NCI-H2081 treated with DMSO at 0.1 percent for 48 hours (cell line): ENCODE measurements at places on chromosomes 3 and 15.

GRCh38 chr15:72450805-72451204 lies 23.3 kb upstream of the ARIH1 start:
- no peak for DNase-seq

DNA sequence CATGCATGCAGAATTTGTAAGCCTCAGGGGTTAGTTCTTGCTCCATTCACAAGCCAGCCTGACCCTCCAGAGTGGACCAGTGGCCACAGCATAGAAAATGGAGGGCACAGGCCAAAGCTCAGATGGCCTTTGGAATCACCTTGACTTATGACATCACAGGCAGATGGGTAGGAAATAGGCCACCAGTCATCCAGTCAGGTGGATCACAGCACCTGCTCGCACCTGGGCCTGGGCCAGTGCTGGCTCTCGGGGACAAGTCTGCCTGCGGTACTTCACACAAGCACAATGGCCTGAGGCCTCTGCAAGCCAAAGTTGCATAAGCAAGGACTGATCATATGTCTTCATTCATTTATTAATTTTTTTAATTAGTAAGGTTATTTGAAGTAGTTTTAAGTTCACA lies 39.3 kb downstream of the PPCDC start:
- no peak for DNase-seq

- no peak for DNase-seq
Observed at GRCh38 chr15:98514034-98514622, 134.2 kb upstream of the IGF1R start.

DNA sequence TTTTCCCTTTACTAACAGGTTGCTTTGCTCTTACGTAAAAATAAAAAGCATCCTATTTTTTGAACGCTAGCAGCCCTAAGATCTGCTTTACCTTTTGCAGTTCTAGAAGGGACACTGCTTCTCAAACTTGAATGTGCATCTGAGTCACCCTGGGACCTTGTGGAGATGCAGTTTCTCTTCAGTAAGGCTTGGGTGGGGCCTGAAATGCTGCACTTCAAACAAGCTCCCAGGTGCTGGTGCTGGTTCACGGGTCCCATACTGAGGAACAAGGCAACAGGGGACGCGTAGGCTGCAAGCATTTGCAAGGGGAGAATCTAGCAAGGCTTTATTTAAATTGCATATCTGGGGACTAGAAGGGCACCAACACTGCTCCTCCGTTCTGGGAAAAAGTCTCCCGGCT lies 30.0 kb downstream of the MB21D2 start:
- DNase-seq = no peak

DNA sequence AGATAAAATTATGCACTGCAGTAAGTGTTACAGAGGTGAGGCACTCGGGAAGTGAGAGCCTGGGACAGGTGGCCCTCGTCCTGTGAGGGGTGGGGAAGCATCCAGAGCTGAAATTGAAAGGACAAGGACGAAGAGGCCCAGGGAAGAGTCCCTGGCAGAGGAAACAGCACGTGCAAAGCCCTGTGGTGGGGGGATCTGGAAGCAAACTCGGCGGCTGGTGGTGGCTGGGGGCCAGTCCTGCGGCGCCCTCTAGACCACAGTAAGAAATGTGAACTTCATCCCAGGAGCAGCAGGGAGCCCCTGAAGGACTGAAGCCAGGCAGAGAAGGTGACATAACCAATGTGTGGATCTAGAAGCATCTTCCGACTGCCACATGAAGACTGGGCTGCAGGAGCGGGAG lies 42.8 kb downstream of the GRIP2 start:
- DNase-seq = no peak

- no peak for DNase-seq
Observed at GRCh38 chr3:122366379-122366749, 16.7 kb downstream of the MIX23 start.

DNA sequence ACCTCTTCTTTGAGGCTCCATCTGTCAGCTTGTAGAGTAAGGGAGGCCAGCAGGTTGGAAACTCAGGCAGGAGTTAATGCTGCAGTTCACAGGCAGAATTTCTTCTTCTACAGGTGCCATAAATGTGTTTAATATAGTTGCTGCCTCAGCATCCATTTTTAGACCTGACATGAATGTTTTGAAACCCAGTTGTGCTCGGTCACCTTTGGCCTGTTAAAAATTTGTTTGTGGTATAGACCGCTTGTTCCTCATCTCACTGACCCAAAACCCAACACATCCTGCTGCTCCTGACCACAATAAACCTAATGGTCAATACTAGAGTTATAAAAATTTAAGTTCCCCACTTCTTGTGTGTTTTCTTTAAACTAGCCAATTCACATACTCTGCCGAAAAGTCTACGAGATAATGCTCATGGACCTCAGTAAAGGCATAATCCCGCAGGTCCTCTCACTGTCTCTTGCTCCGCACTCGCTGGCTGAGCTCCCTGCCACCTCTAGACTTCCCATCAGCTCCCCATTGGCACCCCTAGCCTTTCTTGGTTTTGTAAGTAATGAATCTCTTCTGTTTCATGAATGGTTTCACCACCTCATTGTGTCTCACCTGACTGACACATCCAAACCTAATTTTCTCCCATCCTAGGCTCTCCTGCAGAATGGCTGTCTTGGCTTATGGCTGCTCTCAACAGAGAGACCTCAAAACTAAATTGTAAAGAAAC lies 138.5 kb upstream of the STRIT1 start:
- no peak for DNase-seq

DNA sequence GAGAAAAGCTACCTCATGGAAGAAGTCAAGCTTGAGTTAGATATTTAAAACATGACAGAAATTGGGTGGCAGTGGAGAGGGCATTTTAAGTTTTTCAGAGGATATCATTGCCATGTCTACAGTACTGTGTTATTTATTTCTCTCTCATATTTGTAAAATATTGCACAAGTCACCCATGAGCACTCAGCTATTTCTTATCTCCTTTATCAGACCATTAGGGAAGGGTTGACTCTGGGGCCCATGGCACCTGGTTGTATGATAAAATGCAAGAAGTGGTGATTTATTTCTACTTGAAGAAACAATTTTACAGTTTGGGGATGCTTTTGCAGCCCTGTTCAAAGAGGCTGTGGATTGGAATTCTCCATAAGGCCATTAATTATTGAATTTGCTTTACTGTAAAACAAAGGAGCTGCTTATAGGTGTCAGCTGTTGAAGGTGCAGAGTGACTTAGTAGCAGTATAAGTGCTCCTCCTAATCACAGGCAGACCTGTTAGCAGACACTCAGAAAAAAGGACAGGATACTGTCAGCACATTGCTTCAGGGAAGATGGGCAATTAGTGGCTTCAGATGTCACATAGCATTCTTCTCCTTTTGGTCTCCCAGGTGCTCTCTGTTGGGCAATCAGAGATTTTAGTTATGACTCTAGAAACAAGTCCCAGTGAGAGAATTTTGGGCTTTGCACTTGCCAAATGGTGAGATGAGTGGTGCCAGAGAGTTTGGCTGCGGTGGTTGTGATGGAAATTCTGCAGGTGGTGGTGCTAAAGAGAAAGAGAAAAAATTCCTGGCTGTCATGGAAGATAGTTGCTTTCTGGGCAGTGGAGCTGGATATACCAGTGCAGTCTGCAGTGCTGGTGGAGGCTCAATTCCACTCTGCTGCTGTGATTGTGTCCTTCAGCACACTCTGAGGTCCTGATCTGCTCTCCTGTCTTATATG lies 129.7 kb upstream of the ROPN1 start:
- DNase-seq = no peak

DNA sequence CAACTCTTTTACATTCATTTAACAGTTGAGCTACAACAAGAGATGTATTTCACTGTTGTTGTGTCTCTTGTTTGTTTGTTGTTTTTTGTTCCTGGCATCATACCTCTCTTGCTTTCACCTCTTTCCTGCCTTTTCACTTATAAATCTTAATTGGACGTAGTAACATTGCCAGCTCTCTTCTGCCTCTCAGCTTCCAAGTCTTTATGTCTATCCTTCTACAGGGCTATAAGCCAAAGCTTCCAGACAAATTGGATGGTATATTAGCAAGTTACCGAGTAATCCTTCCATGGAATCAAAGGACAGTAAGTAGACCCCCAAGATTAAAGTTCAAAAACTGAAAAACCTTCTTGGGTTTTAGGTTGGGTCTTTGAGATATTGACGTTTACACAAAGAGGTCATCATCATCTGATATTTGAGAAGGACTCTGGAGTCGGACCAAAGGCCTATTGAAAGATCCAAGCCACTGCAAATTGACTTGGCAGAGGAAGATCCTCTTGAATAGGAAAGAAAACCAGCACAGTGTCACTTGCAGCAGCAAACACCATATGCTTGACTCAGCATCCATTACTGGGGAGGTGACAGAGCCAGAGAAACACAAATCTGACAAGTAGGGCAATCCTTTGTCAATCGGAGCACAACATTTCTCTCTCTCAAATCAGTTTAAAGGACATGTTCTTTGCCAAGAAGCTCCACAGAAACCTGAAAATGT lies 648.5 kb upstream of the NR2F2 start:
- DNase-seq = no peak

DNA sequence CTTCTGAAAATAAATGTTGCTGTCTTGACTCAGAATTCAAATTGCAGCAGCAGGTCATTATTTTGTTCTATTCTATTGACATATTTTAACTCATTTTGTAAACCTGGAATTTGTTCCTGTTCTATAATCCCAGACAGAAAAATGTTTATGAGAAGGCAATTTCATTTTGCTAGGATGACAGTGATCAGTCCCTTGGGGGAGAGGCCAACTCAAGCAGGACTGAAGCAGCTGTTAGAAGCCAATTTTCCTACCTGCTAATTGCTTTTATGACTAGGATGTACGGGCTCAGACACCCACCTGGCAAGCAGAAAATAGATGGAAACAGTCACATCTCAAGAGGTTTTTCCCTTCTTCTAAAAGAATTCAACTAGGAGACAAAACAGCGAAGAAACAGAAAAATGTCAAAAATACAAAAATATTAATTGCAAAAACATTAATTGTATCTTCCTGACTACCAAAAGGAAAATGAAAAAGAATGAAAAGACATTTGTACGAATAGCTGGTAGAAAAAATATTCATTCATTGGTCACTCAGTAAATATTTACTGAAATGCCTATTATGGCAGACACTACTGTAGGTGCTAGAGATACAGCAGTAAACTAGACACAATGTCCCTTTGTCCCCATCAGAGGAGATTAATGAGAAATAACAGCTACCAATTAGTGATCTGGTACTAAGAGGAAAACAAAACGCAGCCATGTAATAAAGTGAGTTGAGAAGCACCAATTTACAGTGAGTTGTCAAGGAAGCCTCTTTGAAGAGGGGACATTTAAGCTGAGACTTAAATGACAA lies 73.5 kb downstream of the PEAK1 start:
- DNase-seq = no peak

DNA sequence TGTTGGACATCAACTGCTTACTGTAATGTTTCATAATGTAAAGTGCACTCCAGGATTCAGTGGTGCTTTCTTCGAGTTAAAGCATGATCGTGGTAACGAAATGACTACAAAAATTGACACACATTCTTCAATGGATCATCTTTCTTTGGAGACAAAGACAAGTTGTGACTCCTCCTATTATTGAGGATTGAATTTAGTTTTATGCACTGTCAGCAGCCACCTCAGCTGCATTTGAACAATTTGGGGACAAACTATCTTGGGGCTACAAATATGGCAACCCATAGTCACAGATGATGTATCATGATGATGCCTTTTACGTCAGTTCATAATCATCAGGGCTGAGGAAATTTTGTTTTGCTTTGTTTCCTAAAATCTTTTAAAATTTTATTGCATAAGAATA lies 140.2 kb upstream of the ICE2 start:
- DNase-seq = no peak

GRCh38 chr15:58517252-58517681 lies 85.5 kb downstream of the LIPC start:
- no peak for DNase-seq

DNA sequence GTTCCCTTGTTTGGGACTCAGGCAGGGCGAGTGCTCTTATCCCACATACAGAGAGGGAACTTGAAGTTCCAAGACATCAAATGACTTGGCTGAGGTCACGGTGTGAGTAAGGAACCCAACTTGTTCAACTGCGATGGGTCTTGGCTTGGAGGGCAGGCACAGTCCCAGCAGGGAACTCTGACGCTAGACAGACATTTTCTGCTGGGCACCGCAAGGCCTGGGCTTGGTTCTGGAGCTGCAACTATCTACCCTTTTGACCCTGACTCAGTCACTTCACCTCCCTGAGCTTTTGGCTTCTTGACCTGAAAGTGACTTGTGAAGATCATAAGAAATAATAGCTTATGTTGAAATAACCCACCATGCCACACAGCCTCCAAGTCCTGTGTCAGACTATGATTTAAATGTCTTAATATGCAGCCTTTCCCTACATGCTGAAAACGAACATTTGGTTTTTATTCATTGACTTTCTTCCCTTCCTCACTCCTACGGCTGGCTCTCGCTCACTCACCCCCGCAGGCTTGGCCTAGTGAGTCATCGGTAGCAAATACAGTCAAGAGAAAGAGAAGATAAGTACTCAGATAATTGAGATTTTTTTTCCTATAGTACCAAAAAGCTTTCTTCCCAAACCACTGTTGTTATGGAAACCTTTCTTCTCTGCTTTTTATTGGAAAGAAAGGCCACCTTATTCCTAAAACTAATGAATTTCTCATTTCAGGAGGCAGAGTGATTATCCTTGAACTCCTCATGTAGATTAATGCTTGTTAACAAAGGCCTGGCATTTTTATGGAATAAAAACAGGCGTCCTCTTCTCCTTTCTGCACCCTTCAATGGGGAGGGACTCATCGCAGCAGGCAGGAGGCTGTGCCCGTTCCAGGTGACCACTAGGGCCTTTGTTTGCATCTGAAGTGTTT lies 178.4 kb downstream of the ATP10A start:
- no peak for DNase-seq

DNA sequence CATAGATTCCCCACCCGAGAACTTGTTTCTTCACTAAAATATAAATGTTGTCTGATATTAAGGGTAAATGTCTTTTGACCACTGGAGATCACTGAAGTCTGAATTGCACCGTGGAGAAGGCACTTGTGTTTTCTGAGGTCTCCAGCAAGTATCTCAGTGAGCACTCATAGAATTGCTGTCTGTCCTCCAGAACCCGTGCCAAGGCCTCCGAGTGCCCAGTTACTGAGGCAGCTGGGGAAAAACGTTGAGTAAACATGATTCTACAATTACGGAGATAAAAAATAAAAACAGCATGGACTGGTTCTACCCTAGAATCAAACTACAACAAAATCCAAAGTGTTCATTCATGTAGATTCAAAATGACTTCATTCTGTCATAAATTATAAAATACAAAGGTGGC lies 60.0 kb downstream of the MLH1 start:
- no peak for DNase-seq

GRCh38 chr3:100209948-100210771 lies 50.6 kb upstream of the TBC1D23 start:
- no peak for DNase-seq

- DNase-seq = no peak
Observed at GRCh38 chr3:108528459-108529252, 18.3 kb upstream of the MYH15 start.

DNA sequence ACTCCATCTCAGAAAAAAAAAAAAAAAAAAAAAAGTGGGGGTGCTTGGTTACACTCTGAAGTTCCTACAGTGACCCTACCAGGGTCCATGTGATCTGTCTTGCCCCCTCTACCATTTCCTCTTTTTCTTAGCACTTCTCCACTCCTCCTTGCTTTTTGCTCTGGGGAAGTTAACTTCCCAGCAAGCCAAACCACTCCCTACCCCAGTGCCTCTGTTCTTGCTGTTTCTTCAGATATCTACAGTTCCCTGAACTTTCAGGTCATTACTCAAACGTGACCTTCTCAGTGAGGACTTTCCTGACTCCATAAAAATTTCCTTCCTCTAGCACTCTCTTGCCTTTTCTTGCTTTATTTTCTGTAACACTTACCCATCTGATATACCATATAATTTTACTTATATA lies 61.1 kb upstream of the GCNT3 start:
- DNase-seq = no peak
